ENCODE measurements at places on chromosomes 3 and 15.

GRCh38 chr15:98401029-98401428 lies 247.3 kb upstream of the IGF1R start:
- no peak for DNase-seq

- DNase-seq, result no peak
Observed at GRCh38 chr15:29900237-29901189, 78.2 kb upstream of the TJP1 start.

- no peak for DNase-seq
Observed at GRCh38 chr15:90531147-90531546, 1.4 kb downstream of the CRTC3 start.

DNA sequence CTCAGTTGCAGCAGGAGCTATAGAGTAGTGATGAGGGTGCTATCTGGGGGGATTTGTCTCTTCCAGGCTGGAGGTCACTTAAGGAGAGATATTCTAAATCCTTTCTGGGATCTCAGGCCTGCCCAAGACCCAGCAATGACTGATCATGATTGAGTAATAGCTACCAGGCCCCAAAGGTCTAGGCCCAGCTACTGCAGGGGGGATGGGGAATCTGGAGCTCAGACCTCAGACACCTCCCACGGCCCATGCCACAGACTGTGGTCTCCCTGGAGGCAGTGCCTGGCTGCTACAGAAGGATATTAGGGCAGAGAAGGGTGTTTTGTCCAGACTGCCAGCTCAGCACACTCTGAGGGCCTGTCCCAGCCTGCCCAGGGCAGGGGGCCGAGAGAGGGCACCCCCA lies 6.9 kb downstream of the SLC38A3 start:
- no peak for DNase-seq

DNA sequence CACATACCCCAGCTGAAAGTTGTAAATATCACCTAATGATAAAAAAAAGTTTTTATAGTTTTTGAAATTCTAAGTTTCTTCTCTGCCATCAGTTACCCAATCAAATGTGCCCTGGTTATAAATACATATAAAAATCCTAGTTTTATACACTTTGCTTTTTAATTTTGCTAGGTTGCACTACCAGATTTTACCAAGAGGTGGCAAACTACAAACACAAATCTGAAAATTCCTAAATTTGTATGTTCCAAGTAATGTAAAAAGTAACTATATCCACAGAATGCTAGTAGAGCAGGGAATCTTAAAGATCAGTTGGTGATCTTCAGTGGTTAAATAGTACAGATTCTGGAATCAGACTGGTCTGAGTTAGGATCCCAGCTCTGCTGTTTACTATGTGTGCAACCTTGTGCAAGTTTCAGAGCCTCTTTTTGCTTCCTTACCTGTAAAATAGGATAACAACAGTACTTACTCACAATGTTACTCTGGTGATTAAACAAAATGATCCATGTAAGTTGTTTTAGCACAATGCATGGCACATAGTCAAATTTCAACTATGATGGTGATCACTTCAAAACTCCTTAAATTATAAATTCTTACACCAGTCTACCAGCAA lies 11.0 kb downstream of the TRPM7 start:
- no peak for DNase-seq

DNA sequence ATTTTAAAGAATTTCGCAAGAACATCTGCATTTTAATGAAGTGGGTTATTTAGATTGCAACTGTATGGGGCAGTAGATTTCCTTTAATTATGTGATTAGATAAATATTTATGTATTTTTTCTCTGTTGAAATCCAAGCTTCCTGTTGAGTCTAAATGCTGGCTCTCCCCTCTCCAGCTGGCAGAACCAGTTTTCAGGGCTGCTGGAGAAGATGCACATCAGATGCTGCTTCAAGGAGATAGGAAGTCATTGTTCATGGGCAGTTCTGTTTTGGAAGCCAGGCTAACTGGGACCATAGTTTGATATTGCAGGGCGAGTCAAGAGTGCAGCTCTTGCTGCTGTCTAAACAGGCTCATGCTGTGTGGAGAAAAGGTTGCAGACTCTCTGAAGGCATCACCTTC lies 97.4 kb downstream of the SLC9A9 start:
- no peak for DNase-seq

DNA sequence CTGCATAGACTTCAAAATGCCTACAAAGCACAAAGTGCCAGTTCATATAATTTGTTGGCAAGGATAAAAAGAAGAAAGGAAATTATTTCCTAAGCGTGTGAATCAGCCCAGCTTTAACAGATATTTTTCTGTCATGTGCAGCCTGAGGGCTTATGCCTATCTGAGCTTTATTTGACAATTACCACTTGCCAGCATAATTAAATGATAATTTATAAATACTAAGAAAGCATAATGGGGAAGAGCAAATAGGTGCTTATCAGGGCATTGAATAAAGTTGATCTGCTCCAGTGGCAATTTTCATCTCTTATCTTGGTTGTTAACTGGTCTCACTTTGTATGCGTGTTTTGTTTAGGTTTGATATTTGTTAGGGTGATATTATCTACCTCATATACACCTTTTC lies 313.4 kb upstream of the DNAJC19 start:
- no peak for DNase-seq

- DNase-seq, result peak; percentile 91
Observed at GRCh38 chr15:67109141-67110034, 44.0 kb downstream of the SMAD3 start.

GRCh38 chr3:58899953-58900298 lies 149.9 kb downstream of the CFAP20DC start:
- DNase-seq, result no peak

DNA sequence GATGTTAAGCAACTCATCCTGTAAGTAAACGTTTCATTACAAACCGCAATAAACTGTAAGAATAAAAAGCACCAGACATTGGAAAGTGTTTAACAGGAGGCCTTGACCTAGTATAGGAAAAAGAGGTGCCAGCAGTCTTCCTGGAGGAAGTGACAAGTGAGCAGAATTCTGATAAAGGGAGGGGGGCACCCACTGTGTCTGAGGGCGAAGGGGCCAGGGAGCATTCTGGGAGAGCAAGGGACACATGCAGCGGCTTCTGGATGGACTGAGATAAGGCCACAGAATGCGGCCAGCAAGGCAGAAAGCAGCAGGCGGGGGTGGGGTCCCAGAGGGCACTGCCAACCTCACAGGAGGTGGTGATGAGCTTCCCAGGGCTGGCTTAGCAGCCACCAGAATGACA lies 80.2 kb downstream of the MTHFS start:
- no peak for DNase-seq

- no peak for DNase-seq
Observed at GRCh38 chr3:1191026-1191425, 98.2 kb downstream of the CNTN6 start.

DNA sequence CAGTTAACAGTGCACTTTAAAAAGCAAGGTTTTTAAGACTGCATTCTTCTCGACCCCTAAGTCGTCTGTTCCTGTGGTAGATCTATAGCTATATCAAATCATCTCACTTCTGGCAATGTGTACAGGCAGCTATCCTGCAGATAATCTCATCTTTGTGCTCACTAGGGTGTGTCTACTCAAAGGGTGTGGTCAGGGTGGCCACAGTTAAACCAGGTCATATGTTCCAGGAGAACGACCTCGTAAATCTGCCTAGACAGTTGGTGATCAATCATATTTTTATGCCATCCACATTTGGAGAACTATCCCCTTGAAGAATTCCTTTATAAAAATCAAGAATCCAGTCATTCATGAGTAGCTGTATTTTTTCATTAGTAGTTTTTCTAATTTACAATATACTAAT lies 3.0 kb downstream of the VEPH1 start:
- no peak for DNase-seq

- DNase-seq, result peak; percentile 87
Observed at GRCh38 chr3:71955240-71956068, 170.5 kb upstream of the PROK2 start.

- DNase-seq, result no peak
Observed at GRCh38 chr3:112619295-112619694, 21.6 kb downstream of the CCDC80 start.

DNA sequence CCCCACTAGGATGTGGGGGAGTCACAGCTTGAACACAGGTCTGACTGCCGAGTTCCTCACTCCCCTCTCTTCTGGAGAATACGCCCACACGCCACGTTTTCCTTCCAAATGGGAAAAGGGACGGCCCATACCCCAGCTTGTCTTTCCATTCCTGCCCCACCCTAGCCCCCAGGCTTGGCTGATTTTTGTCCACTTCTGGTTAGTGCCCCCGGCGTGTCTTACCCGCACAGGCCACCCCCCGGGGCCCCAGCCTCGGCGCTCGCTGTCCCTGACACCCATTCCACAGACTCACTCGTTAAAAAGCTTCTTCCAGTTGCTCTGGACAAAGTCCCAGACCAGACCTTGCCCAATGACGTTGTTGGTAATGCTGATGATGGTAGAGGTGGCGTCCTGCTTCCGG lies 14.5 kb downstream of the MESP2 start:
- peak; percentile 24 for DNase-seq

- DNase-seq, result no peak
Observed at GRCh38 chr15:39273717-39274411, 307.0 kb upstream of the THBS1 start.

DNA sequence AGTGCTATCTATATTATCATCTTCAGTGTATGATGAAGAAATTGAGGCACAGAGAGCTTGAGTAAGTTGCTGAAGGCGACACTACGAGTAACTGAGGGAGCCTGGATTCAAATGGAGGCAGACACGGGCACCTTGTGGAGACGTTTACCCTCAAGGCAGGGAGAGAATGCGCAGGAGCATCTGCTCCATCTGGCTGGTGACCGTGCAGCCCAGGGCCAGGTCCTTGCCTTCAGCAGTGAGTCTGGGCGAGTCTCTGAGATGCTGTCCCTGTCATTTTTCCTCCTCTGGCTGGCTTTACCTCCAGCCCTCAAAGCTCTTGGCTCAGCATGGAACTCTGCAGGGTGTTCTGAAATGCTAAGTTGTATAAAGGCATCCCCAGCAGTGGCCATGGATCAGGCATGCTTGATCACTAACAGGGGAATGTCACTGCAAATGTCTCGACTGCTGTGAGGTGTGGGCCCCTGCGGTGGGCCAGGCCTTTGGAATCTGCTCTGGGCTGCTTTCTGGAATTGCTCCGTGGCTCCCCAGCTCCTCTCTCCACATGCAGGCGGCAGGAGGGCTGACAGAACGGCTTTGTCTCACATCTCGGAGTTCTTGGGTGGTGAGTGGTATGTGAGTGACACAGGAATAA lies 19.7 kb downstream of the SPSB4 start:
- DNase-seq, result peak; percentile 51

DNA sequence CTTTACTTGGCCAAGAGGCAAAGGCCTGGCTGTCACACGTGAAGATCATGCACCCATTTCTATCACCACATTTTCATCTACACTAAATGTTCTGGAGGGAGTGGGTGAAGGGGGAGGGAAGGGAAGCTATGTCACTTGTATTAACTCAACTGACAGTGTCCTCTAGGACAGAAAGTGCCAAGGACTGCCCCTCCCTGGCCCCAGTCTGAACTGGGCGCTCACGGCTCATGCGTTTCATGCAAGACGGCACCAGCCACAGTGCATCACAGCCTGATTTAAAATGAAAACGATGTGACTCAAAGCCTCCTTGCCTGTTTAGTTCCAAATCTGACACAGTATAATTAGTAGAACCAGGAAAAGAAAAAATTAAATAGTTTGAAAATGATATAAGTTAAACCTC lies 20.8 kb upstream of the RAD18 start:
- DNase-seq, result no peak

- DNase-seq, result no peak
Observed at GRCh38 chr3:179825527-179826246, 172.8 kb downstream of the USP13 start.

DNA sequence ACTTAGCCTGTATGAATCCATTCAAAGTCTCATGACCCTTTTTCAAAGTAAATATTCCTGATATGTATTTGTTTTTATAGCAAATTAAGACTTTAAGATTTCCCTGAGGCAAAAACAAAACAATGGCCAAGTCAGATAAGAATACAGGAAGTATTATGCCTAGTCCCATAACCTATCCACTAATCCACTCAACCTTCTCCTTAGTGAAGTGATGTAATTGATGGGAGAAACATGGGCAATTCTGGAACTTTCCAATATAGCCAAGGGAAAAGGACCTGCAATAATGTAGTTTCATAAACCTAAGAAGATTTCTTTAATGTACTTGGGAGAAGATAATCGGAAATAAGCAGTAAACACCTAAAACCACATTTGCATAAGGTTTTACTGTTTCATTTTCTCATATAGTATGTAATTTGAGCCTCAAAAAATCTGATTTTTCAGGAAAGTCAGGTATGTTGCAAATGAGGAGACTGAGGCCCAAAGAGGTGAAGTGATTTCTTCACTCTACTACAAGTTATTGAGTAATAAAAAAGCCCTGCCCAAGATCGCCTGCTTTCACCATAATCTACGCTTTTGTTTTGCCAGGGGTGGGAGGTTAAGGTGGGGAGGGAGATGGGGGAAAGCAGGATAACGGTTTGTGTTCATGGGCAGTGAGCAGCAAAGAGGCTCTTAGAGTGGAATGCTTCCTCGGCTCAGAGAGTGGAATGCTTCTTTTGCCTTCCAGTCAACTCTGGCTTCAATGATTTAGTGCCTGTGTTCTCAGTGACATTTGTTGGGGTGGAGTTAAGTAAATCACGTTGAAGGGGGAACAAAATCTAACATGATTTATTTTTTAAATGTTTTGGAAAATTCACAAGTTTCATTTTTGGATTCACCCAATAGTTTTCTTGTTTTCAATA lies 95.0 kb upstream of the FNDC3B start:
- DNase-seq, result no peak

- DNase-seq, result no peak
Observed at GRCh38 chr15:67296188-67296587, 41.6 kb downstream of the IQCH start.

DNA sequence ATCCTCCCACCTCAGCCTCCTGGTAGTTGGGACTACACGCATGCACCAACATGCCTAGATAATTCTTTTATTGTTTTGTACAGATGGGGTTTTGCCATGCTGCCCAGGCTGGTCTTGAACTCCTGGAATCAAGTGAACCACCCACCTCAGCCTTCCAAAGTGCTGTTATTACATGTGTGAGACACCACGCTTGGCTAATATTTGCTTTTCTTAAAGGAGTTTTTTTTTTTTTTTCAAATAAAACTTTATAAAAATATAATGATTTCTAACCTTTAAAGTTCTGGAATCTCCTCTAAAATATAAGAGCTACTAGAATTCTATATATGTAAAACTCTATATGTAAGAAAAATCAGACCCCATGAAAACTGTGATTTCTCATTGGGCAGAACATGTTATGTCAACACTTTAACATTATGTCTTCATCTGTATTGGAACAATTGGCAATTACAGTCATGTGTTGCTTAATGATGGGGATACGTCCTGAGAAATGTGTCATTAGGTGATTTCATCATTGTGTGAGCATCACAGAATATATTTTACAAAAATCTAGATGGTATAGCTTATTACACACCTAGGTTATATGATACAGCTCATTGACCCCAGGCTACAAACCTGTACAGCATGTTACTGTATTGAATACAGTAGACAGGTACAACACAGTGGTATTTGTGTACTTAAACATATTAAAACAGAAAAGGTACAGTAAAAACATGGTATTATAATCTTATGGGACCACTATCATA lies 377.0 kb downstream of the PLCL2 start:
- no peak for DNase-seq

DNA sequence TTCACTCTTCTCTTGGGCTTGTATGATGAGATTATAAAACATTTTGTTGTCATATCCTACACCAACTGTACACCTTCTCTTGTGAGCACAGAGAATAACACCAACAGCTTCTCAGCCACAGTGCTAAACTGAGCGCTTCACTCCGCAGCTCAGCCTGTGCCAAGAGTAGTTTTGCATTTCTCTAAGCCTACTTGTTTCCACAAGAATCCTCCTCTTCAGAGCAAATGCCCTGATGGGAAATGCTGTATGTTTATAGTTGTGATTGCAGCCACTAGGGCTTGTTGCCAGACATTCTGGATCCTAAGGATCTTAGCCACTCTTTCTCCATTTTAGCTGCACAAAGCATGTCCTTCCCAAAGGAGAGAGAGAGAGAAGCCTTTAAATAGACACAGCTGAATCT lies 138.8 kb upstream of the PLXND1 start:
- no peak for DNase-seq

Data from aorta (tissue), 5 donors.